ENCODE measurements at places on chromosomes 2 and 18.

DNA sequence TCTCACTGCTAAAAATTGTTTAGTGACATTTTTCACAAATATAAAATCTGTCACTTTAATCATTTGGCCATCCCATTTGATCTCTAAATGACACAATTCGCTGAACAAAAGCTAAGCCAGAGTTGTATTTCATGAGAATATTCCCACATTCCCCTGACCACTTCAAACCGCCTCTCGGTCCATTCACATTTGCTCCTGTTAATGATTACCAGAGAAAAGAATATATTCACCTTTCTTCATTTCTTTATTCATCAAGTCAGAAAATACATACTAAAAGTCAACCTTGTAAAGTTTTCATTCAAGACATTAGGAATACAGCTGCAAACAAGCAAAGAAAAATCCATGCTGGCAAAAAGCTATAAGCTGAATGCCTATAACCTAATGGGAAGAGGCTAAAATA lies 225.5 kb downstream of the DOK6 start:
- DNase-seq: no peak

DNA sequence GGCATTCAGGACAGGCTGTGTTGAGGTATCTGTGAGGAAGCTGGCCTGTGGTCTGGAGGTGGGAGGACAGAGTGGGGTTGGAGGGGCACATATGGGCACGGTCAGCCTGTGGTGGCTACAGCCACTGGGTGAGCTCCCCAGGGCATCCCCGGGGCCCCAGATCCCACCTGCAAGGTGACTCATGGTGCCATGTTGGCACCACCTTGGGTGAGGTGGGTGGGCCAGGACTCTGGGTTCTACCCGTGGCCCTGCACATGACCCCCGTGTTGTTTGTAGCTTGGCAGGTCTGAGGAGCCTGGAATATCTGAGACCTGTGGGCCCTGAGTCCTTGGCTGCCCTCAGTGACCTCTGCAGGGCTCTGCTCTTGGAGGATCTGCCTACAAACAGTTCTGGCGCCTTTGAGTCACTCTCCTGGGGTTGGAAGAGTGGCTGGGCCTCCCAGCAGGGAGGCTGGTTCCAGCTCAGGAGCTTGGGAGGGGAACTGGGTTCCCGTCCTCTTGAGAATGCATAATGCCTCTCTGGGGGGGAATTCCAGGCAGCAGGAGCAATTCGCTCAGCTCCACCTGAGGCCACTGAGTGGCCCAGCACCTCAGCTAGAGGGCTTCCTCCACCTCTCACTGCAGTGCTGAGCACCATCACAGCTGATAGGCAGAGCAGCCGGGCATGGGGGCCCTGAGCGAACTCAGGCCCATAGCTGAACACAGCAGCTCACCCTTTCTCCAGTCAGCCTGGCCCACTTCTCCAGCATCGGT lies 105.1 kb downstream of the DYSF start:
- DNase-seq: no peak

- DNase-seq: no peak
Observed at GRCh38 chr18:46484971-46485370, 172.0 kb downstream of the LOXHD1 start.

DNA sequence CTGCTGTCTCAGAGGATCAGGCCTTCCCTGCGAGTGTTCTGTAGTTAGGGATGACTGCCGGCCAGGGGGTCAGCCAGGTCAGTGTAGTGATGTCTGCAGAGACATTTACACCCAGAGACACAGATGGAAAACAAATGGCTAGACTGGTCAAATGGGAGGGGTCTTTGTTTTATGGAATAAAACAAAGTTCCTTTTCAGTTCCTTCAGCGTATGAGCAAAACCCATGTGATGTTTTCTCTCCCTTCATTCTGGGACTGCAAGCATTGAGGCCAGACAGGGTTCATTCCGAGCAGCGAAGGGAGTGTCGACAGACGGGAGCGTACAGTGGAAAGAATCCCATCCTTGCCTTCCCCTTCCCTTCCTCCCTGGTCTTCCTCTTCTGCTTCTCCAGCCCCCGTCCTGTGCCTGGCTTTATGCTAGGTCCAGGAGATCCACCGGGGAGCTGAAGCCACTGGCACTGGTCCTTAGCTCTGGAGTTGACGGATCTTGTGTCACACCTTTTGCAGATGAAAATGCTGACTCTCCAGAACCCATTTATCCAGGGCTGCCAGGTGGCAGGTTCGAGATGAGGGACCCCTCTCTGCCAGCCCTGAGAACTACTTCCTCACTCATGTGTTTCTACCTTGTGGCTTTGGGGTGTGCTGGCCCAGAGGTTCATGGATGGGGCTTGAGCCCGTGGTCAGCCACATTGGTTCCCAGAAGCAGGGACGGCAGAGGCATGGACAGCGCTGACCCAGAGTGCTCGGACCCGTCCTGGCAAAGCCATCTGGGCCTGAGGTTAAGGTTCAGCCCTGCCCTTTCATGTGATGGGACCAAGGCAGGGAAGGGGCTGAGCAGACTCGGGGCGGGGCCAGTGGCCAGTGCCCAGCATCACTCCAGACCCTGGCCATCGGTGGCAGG lies 24.2 kb downstream of the ITGB1BP1 start:
- DNase-seq: no peak

- DNase-seq: peak; percentile 82
Observed at GRCh38 chr2:231717281-231718171, 9.2 kb downstream of the PTMA start.

DNA sequence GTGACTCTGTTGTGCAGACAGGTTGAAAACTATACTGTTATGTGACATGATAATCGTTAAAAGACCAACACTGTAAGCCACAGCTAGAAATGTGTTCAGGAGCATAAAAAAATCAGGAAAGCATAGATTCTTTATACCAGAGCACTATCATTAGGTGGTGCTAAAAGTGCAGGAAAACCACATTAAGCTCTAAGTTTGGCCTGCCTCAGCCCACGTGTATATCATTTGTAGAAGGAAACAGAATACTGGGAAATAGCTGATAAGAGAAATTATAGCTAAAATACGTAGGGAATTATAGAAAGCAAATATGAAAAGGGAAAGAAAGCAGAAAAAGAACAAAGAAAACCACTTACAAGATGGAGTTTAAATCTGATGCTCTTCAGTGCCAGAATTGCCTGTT lies 26.5 kb upstream of the C2orf74 start:
- no peak for DNase-seq

DNA sequence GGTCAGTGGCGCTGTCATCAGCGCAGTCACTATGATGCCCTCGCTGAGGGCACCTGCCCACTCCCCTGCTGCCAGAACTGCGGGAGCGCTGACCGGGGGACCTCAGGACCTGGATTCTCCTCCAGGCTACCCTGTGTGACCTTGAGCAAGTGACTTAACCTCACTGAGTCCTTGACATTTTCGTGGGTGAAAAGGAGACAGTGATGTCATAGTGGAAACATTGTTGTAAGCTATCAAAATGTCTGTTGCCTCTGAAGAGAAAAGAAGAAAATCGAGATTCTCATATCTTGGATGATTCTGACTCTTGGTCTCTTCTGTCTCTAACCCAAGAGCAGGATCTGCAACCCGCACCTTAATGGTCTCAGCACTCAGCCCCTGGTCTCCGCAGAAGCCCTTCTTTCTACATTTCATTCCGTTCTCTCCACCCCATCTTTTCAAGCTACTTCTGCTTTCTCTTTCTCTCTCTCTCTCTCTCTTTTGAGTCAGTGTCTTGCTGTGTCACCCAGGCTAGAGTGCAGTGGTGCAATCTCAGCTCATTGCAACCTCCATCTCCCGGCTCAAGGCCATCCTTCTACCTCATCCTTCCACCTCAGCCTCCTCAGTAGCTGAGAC lies 978 bp upstream of the TUBA4A start:
- no peak for DNase-seq

DNA sequence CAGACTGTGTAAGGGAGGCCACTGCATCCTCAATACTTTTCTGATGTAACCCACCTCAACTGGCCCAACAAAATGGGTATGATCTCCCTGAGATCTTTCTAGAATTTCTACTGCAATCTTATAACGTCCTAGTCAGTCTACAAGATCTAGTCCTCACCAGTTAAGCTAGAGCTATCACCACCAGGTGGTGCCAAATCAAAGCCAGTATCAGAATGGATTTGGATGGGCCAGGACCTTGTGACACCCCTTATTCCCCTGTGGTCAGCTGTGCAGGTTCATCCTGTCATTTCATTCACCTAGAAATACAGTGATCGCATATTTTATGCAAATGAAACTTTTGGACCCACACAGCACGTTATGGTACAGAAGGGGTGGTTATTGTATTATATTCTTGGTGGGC lies 90.3 kb downstream of the OLA1 start:
- peak; percentile 21 for DNase-seq

All from GM12864 (cell line).